HTR-8/SVneo (cell line): ENCODE measurements at places on chromosomes 4 and X.

DNA sequence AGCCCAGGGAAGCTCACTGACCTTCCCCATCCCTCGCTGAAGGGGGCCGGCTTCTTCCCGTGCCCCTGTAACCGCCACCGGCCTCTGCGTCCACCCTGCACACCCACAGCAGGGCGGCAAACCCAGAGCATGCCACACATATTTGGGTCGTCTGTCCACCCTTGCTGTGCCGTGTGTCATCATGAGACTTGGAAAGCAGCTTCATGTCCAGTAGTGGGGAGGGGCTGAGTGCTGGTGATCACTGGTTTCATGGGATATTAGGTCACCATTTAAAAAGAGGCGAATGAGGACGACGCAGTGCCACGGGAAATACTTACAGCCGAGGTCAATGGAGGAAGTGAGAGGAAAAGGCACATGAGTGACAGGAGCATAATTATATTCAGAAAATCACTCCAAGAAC is 74.8 kb downstream of the HTRA3 start:
- DNase-seq, result no peak

- DNase-seq, result no peak
Observed at GRCh38 chr4:174591243-174592021, 69.1 kb upstream of the HPGD start.

- DNase-seq, result peak; percentile 6
Observed at GRCh38 chr4:118740869-118741268, 55.7 kb downstream of the METTL14 start.

GRCh38 chr4:158492391-158492790 is 29.3 kb upstream of the RXFP1 start:
- no peak for DNase-seq

GRCh38 chrX:43604753-43605152 is 51.3 kb upstream of the MAOA start:
- DNase-seq, result no peak

- DNase-seq, result no peak
Observed at GRCh38 chrX:15696516-15696915, 31.9 kb upstream of the CLTRN start.

DNA sequence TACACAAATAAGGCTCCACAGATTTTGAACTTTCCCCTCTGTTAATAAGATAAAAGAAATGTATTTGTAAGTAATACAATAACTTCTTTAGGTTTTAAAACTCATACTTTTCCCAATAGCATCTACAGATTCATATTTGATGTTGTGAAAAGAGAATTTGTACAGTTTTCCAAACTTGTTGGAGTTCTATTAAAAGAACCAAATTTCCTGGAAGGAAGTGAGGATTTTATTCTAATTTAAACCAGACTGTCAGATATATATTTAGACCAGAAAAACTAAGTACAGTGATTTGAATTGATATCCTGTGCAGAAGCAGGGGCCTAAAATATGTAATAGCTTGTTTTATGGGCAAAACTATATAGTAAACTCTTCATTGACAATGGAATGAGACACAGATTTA is 53.7 kb downstream of the NAA11 start:
- DNase-seq, result no peak

- DNase-seq, result no peak
Observed at GRCh38 chrX:21747558-21747957, 10.4 kb downstream of the SMPX start.

DNA sequence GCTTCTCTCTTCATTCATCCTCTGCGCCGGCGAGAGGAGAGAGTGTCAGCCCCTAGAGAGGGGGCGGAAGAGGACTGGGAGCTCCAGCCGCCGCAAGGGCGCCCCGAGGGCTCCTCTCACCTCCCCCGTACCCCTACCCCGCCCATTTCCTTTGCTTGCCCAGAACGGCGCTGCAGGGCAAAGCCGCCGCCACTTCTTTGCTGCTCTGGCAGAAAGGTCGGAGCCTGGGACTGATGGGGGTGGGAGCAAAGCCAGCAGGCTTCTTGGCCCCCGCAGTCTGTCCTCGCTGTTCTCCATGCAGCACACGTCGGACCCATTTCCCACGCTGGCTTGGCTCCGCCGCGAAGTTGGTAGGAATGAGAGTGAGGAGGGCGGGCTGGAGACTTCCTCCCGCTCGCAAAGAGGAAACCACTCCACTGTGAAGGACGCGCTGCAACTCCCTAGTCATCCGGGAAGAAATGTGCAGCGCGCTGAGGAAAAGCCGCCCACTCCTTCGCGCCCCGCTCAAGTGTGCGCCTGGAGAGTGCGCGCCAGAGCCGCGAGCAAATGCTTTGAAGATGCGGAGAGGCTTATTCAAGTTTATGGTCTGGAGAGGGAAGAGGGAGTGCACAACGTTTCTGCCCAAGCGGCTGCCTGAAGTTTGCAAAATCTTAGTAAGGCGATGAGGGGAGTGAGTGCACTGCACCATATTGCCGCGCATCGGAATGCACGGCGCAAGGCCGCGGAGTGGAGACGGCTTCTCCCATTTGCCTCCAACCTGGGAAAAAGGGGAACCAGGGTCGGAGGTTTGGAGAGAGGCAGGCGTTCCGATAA is 2.8 kb upstream of the PCDH7 start:
- peak; percentile 53 for DNase-seq

DNA sequence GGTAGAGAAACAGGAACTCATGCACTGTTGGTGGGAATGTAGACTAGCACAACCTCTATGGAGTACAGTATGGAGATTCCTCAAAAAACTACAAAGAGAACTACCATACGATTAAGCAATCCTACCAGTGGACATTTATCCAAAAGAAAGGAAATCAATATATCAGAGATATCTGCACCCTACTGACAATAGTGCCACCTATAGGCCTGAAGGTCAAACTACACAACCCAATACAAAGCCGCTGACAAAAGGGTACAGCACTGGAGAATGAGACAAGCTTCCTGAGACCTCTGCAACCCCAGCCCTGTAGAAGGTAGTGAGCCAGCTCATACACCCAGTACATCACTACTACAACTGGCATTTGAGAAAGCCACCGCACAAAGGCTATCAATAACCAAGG is 67.1 kb downstream of the CBR4 start:
- DNase-seq, result no peak

GRCh38 chr4:19596342-19596741 is 655.4 kb upstream of the SLIT2 start:
- no peak for DNase-seq

DNA sequence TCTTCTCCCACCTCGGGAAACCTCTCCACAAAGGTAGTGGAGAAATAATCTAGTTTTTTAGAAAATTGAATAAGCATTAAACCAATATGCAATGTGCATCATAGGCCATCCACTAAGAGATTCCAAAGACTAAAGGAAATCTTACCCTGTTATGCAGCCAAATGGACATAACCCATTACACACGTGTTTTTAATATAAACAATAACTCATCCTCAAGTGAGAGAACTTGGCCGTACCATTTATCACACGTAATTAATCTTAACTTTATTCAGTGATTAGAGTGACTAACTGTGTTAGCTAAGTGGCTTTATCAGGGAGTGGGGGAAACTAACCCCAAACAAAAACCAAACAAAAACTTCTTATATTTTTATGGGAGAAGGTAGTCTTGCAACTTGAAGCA is 57.8 kb downstream of the AFM start:
- DNase-seq, result no peak

DNA sequence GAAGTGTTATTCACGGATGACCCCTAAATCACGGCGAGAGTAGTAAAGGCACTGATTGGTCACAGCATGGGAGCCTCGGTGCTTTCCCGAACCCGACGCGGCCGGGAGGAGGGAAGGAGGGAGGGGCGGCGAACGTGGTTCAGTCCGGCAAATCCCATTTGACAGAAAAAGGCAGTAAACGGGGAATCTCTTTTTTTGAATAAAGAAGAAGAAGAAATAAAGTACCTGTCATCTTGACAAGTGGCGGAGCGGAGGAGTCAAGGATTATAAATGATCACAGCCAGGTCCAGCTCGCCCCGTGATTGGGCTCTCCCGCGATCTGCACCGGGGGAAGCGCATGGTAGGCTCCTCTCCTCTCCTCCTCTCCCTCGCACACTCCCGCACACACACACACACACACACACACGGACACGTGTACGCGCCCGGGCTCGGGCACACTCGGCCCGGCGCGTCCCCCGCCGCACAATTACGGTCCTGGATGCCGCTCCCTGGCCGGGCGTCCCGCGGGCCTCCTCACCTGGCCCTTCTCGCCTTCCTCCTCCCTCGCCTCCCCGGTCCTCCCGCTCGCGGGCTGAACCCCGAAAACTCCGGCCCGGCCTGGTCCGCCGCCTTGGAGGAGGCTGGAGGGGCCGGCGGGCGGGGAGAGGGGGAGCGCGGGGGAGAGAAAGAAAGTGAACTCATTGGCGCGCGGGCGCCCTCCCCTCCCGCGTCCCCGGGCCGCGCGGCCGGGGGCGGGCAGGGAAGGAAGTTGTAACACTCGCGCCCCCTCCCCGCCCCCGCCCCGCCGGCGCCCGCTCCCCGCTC is 99.2 kb upstream of the TENM3 start:
- peak; percentile 66 for DNase-seq

DNA sequence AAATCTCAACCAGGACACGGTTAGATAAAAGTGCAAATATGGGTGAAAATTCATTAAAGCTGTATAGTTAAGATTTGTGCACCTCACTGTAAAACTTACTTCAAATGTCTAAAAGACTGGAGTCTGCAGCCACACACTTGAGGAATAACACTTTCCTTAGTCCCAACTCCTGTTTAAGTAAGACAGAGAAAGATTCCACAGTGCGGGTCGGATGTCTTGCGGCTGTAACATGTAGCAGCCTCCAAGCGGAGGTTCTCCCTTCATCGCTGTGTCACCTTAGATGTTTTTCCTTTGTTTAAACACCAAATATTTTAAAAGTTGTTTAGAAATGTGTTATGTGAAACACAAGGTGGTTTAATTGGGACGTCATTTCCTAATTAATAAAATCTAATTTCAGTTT is 905 bp upstream of the MAEA start:
- no peak for DNase-seq

- DNase-seq, result no peak
Observed at GRCh38 chr4:129570326-129570725, 474.4 kb downstream of the C4orf33 start.

DNA sequence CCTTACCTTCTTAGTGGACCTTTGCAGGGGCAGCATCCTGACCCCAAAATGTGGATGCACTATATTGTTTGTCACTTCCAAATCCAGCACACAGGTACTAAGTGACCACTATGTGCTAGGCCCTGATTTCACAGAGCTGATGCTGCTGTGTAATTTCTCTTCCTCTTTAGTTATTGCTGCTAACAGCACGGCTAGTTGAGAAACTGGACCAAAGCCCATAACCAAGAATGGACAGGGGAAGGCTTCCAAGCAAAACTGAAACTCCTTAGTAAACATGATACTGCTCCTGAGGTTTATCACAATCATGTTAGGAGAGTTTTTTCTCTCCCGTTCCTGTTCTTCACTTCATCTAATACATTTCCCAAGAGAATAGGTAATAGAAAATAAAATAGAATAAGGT is 172.9 kb upstream of the TTC29 start:
- no peak for DNase-seq

- no peak for DNase-seq
Observed at GRCh38 chr4:99383833-99384392, 31.4 kb upstream of the ADH1C start.

- DNase-seq, result no peak
Observed at GRCh38 chrX:391717-392574, 5.2 kb upstream of the PPP2R3B start.

GRCh38 chr4:8201321-8201781 is 2.3 kb downstream of the SH3TC1 start:
- no peak for DNase-seq

- no peak for DNase-seq
Observed at GRCh38 chr4:97330917-97331316, 812.4 kb downstream of the STPG2 start.

DNA sequence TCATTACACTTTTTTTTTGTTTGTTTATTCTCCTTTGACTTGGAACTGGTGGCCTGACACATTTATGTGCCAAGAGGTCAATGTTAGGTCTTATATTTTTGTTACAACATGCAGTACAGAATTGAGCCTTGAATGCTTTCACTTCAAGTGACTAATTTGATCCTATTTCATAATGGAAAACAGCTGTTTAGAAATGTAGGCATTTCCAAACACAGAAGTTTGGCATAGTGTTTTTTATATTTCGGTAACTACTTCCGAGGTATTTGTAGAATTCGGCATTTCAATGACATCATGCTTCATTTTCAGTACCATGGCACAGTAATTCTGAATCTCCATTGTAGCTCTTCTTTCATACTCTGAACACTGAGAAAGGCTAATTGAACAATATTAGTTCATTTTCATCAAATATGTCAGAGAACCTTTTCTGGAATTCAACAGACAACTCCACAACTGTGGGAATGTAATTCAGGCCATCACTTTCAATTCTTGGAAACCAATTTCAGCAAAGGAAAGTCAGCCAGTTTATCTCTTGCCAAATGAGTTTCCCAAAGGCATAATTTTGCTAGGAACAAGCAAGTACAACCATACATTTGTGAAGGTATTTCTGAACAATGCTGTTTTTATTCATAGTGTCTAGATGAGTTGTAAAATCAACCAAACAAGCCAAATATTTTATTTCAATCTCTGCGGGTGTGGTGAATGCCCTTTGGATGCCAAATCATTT is 11.4 kb downstream of the FAM120C start:
- no peak for DNase-seq

GRCh38 chr4:77308843-77309242 is 151.8 kb downstream of the CCNG2 start:
- DNase-seq, result peak; percentile 26

- no peak for DNase-seq
Observed at GRCh38 chr4:60897415-60897814, 302.7 kb upstream of the ADGRL3 start.

DNA sequence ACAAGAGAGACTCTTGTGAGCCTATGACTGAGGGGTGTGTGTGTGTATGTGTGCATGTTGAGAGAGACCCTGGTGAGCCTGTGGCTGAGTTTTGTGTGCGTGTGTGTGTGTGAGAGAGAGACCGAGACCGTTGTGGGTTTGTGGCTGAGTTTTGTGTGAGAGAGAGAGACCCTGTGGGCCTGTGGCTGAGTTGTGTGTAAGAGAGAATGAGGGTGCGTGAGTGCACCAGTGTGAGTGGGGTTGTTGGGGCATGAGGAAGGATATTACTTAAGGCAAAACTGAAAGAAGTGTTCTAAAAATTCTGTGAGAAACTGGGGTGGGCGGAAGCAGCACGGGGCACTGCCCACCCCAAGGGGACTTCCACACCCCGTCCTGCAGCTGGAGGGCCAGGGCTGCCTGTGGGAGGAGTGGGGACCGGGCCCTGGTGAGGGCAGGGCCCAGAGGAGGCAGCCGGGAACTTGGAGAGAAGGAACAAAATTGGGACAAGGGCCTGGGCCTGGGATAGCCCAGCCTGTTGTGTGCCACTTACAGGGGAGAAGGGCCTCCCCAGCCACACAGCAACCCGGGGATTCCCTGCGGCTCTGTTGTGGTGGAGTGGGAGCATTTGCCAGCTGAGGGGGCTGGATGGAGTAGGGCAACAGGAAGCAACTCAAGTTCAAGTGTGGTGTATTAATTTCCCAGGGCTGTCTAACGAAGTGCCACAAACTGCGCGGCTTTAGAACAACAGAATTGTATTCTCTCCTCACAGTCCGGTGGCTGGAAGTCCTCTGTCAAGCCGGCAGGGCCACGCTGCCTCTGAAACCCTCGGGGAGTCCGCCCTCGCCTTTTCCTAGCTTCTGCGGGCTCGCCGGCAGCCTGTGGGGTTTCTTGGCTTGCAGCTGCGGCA is 22.1 kb downstream of the TMEM131L start:
- no peak for DNase-seq
